ENCODE measurements at places on chromosomes 5 and 9.

DNA sequence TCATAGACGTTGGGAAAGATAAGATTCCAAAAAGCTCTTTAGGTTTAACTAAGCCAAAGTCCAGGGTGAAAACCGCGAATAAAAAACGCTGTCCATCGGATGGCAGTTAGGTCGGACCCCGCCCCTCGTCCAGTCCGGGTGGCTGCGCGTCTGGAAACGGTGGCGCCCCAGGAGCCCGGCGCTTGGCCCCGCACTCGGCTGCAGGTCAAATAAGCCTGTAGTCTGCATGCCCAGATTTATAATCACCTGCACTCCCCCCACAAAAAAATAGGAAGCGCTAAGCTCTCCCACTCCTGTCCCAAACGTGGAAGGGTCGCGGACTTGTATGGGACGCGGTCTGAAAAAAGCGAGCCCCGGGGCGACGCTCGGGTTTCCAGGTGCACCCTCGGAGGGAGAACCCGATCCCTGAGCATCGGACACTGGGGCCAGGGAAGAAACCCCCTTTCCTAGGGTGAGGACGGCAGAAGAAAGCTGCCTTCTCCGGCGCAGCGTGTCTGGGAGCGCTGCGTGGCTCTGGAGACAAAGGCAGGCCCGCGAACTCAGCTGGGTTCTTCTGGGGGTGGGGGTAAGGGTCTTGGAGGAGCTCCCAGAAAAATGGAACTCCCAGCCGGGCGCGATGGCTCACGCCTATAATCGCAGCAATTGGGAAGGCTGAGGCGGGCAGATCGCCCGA lies 923 bp upstream of the ZBTB5 start:
- no peak for DNase-seq

DNA sequence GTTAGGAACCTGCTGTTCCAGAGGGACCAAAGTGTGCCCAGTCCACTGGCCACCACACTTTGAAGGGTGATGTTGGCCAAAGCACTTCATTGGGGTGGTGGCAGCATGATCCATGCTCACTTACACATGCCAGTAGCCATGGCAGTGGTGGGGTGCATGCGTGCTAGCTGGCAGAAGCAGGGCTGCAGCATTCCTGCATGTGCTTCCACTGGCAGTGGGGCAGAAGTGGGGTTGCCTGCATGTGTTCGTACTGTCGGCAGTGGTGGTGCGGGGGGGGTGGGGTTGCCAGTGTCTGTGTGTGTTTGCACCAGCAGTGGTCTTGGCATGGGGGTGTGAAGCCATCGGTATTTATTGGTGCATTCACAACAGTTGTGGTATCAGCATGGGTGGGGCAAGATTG lies 260.3 kb upstream of the ANKH start:
- DNase-seq: no peak

DNA sequence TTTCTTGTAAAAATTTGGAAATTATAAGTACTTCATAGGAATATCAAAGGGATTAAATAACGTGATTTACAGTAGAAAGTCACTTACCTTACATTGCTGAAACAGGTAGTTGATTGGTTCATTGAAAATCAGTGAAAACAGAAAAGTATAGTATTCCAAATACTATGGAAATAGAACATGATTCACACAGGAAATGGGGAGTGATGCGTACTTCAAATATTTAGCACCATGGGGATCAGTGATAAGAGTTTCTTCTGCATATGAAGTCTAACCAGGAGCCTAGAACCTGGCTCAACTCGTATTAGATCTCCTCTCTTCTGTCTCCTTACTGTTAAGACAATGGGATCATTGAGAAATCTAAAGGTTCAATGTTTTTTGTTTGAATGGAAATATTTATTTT lies 133.3 kb downstream of the FAM174A start:
- no peak for DNase-seq

GRCh38 chr5:154287136-154287535 lies 96.6 kb downstream of the GALNT10 start:
- peak; percentile 86 for DNase-seq

DNA sequence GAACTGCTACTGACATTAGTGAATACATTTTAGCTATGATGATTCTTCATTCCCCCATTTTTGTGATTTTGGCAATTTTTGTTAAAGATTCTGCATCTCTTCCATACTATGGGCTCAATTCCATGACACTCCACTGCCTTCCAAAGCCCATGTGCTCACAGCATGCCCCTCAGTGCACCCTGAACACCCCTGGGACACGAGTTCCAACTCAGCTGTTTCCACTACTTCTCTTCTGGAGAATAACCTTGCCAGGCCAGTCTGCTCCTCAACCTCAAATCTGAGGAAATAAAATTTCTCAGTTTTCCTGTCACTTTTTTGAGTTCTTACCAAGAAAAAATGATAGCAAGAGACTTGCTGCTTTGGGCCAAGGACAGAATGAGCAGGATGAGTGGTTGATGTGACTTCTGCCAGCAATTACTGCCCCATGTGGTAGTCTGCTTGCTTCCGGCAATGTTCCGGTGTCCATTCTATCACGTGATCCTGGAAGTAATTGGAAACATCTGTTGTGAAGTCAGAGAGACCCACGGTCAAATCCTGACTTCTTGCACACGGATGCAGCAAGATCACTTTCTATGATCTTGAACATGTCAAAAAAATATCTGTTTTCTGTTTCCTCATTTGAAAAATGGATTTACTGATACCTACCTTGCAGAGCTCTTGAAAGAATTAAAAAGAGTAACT lies 58.3 kb downstream of the EGFLAM start:
- DNase-seq: no peak

GRCh38 chr9:85431339-85432102 lies 310.2 kb downstream of the AGTPBP1 start:
- no peak for DNase-seq

DNA sequence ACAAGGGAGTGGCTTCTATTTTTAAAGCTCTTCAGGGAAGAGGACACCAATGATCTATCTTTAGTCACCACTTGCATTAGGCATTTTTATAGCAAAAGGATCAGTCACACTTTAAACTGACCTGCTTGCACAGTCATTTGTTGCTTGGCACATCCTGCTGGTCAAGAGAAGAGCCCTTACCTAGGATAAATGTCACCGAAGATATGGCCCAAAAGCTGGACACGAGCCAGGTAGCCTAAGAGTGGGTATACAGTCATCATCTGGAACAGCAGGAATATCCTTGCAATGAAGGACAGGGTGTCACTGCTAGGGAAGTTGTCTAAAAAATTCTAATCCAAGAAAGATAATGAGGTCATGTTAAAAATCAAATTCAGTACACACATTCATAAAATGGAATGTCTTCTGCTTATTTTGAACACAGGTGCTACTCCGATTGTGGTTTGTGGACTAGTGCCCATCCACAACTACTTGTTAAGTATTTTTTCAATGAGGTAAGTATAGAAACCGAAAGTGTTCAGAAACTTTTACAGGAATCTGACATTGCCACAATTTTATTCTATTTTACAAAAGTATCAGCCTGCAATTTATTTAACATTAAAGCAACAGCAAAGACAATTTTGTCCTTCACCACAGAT lies 78.4 kb downstream of the SLC38A9 start:
- DNase-seq: no peak

GRCh38 chr5:110925398-110925797 lies 146.1 kb upstream of the TSLP start:
- no peak for DNase-seq

GRCh38 chr5:168734119-168734518 lies 155.0 kb upstream of the PANK3 start:
- no peak for DNase-seq

DNA sequence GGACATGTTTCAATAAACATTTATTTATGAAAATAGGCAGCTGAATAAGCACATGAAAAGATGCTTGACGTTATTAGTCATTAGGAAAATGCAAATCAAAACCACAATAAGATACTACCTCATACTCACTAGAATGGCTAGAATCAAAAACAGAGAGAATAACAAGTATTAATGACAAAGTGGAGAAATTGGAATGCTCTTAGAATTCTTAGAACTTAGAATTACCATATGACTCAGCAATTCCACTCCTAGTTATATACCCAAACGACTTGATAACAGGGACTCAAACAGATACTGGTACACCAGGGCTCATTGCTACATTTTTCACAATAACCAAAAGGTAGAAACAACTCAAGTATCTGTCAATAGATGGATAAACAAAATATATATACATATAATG lies 15.1 kb upstream of the TRIM36 start:
- DNase-seq: no peak

DNA sequence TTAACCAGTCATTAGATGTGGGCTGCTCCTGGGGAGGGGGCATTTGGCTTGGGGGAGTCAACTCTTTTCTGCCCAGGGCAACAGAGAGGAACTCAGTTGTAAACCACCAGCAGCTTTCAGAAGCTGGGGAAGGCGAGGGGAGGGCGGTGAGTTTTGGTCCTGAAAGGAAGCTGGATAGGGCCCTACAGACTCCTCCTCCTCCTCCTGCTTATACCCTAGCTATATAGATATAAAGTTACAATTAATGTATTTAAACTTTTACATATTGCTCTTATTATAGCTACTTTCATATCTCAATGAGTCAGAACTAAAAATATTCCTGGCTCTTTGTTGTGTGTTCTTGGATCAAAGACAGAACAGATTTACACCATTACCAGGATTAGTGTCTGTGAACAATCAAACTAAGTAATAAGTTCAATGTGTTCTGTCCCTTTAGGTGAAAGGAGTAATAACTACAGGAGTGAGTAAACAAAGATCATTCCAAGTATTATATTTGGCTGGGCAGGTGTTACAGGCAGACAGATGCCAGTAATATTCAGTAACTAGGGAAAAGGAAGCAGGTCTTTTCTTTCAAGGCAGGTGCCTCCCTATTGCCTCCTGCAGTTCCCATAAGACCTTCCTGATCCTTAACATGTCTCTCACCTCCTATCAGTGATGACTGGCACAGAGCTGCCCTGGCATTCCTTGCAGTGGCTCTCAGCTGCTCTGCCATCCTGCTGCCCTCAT lies 20.5 kb upstream of the VPS13A start:
- DNase-seq: no peak

DNA sequence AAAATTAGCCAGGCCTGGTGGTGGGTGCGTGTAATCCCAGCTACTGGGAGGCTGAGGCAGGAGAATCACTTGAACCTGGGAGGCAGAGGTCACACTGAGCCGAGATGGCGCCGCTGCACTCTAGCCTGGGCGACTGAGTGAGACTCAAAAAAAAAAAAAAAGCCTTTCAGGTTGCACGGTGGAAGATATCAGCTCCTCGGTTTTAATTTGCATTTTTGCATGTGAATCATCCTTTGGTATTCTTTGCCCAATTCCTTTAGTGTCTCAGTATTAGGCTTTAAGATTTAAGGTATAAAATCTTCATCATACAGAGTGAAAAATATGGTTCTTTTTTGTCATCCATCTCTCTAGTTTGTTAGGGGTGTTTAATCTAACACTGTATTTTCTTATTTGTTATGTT lies 173.6 kb upstream of the S1PR3 start:
- no peak for DNase-seq

DNA sequence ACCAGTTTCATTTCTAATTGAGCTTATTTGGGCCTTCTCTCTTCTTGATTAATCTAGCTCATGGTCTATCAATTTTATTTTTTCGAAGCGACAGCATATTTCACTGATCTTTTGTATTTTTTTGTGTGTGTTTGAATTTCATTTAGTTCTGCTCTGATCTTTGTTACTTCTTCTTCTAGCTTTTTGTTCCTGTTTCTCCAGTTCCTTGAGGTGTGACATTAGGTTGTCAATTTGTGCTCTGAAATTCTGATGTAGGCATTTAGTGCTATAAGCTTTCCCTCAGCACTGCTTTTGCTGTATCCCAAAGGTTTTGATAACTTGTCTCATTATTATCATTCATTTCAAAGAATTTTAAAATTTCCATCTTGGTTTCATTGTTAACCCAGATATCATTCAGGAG lies 67.3 kb downstream of the STRBP start:
- DNase-seq: no peak

DNA sequence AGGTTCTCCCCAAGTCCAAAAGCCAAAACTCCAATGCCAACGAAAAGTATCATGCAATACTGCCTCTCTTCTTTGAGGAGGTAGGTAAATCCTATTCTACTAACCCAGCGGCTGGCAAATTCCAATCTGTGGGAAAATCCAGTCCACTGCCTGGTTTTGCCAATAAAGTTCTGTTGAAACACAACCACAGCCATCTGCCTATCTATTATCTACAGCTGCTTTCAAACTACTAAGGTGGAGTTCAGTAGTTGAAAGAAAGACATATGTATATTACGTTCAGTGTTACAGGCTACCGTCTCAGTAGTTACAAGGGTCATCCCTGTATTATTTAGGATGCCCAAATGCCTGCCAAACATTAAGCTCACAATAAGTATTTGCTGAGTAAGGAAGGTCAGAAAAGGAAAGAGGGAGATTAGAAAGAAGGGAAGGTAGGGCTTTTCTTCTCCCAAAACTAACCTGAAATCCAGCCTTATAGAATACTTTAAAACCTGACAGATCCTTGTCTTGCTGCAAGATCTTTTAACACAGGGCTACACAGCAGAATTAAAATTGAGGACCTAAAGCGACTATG lies 16.2 kb downstream of the ARL15 start:
- DNase-seq: no peak

- DNase-seq: no peak
These were observed 69.1 kb downstream of the ARRDC3 start for GRCh38 chr5:91313757-91314673.

DNA sequence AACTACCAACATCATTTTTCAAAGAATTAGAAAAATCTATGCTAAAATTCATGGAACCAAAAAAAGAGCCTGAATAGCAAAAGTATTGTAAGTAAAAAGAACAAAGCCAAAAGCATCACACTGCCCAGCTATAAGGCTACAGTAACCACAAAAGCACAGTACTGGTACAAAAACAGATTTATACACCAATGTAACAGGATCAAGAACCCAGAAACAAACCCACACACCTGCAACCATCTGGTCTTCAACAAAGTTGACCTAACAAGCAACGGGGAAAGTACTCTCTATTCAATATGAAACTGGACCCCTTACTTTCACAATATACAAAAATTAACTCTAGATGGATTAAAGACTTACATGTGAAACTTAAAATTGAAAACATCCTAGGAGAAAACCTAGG lies 94.2 kb upstream of the TARS1 start:
- no peak for DNase-seq

Measured in retinal pigment epithelial cell (primary cell).